Fibroblast of mammary gland (primary cell): ENCODE measurements at places on chromosomes 1 and 21.

GRCh38 chr1:167428395-167428794, 89.9 kb downstream of the CD247 start:
- DNase-seq, result peak; percentile 72

DNA sequence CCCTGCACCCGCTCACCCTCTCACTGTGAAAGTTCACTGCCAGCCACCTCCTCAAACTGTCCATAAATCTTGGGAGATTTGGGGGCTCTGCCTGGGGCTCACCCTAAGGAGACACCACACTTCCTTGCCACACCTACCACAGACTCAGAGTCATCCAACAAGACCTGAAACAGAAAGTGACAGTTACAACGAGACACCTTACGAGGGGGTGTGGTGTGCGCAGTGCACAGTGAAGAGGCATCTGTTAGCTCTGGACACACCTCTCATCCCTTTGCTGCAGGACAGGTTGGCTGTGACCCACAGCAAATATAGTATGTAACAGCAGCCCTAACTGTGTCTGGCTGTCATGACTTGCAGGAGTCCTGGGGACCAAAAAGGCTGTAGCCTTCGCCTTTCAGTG, 190.2 kb downstream of the NR5A2 start:
- DNase-seq, result no peak

DNA sequence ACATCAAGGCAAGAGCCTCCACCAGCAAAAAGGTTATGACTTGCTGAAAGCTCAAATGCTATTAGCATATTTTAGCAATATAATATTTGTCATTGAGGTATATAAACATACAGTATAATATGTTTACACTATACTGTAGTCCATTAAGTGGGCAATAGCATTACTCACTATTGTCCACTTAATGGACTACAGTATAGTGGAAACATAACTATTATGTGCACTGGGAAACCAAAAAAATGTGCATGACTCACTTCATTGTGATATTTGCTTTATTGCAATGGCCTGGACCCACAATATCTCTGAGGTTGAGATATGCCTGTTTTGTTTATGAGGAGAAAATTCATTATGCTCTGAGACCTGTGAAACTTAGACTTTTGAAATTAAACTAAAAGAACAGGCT, 300.0 kb downstream of the BARHL2 start:
- DNase-seq, result no peak

- no peak for DNase-seq
Observed at GRCh38 chr1:98467586-98467985, 193.9 kb upstream of the SNX7 start.

DNA sequence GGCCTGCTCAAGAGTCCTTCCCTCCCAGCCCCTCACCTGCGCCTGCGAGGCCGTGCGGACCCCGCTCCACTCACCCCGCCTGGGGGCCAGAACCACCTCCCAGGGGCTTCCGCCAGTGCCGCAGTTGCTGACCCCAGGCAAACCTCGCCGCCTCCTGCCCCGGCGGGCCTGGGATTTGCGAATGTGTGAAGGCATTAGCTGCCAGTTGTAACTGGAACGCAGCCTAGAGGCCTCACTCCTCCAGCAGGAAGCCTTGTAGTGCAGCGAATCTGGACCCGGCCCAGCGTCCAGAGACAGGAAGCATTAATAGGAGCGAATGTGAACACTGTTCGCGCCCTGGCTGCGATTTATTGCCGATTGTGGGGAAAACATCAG, 140.9 kb upstream of the ARHGEF16 start:
- DNase-seq, result peak; percentile 90

DNA sequence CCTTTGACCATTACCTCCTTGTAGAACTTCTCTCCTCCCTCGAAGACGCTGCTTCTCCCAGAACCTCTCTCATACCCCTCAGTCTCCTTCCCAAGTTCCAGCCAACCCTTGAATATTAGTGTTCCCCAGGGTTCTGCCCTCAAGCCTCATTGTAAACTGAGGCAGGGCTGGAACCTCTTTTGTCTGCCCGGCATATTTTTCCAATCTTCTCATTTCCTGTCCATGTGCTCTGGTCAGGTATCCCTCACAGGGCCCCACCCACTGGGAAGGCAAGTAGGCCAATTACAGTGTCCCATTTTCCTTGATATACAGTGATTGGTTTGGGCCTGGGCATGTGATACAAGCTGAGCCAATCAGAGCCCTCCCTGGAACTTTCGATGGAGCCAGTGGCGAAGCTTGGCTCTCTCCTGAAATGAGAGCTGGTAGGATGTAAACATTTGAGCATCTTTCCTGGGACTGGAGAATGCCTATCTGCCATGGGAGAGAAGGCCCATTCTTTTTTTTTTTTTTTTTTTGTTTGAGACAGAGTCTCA, 57.1 kb upstream of the ID3 start:
- DNase-seq, result no peak

- DNase-seq, result no peak
Observed at GRCh38 chr1:65955503-65955902, 162.8 kb downstream of the PDE4B start.

GRCh38 chr1:18761948-18762840, 97.3 kb downstream of the TAS1R2 start:
- DNase-seq, result no peak

DNA sequence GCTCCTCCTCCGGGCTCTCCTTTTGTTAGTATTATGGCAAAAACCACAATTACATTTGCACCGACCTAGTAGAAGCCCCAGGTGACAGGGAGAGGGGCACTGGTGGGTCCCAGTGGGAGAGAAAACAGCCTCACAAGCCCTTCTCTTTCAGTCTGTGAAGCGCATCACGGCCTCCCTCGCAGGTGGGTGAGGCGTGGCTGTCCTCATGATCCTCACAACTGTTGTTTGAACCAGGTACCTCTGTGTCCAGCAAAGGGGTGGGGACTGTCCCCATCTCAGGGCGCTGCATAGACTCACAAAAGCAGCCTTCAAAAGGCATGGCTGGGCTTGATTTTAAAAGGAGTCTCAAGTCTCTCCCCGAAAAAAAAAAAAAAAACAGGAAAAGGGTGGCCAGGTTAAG, 7.9 kb upstream of the C2CD2 start:
- DNase-seq, result no peak

- no peak for DNase-seq
Observed at GRCh38 chr1:201309416-201309815, 26.1 kb downstream of the PKP1 start.

- peak; percentile 25 for DNase-seq
Observed at GRCh38 chr1:206455666-206456344, 14.5 kb upstream of the IKBKE start.

- DNase-seq, result peak; percentile 15
Observed at GRCh38 chr1:101474039-101474665, 237.3 kb downstream of the S1PR1 start.

DNA sequence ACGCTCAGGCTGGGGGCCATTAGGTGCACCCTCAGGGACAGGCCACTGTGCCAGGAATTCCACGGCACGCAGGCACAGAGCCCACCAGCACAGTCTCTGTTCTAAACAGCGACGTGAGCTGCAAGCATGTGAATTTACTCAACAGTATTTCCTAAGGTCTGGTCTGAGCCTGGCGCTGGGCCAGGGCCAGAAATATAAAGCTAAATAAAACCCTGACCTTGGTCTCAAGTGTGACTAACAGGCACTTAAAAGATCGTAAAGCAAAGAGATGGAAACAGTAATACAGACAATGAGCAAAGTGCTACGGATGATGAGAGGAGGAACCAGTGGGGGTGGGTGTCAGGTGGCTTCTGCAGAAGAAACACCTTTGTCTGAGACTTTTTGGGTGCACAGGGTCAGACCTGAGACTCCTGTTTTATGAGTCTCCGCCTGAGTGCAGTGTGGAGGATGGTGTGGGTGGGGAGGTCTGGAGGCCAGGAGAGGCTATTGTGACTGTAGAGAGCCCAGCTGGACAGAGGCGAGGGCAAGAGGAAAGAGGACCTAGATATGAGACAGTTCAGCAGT, 53.4 kb upstream of the EDN2 start:
- DNase-seq, result peak; percentile 83

DNA sequence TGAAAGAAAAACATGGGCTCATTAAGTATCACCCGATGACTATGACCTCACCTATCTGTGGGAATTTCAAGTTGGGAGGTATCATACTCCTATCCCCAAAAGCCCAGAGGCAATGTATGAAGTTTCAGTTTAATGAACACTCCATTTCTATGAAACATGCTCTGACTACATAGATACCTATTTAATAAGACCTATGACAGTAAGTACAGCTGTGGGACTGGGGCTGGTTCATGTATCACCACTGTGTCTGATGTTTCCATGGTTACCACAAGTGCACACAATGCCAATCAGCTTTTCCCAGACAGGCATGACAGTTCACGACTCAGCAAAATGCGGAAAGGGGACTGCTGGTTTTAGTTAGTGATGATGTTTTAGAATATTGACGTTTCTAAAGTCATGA, 167.7 kb downstream of the SIPA1L2 start:
- DNase-seq, result no peak
